GM03348 (cell line): ENCODE measurements at places on chromosomes 4 and X.

- no peak for DNase-seq
Measured at GRCh38 chrX:1767026-1767425, 152.2 kb downstream of the ASMT start.

DNA sequence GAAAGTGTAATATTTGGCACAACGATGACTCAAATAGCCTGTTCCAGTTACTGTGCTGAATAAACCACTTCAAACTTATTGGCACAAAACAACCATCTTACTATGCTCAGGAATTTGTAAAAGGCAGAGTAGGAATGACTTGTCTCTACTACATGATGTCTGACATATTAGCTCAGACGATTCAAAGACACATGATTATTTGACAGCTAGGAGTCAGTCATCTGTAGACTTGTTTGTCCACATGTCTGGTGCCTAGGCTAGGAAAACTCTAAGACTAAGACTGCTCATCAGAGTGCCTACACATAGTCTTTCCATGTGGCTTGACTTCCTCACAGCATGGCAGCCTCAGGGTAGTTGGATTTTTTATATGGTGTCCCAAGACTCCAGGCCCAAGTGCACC, 154.5 kb downstream of the FANCB start:
- no peak for DNase-seq

DNA sequence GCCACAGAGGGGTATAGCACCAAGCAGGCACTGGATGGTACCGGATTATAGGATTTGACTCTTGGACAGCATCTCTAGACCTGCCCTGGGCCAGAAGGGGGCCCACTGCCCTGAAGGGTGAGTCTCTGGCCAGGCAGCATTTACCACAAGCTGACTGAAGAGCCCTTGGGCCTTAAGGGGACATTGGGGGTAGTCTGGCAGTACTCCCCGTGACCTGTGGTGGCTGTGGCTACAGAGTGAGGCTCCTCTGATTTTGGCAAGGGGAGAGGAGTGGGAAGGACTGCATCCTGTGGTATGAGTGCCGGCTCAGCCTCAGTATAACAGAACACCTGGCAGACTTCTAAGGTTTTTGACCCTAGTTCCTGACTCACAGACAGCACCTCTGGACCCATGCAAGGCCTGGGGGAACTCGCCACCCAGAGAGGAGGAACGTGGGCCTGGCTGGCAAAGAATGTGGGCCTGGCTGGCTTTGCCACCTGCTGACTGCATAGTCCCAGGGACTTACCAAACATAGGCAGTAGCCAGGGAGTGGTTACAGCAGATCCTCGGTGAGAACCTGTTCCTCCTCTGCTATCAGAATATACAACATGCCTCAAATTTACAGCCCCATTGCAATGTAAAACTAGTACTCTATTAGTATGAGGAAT, 48.1 kb downstream of the ABCB7 start:
- DNase-seq, result no peak

DNA sequence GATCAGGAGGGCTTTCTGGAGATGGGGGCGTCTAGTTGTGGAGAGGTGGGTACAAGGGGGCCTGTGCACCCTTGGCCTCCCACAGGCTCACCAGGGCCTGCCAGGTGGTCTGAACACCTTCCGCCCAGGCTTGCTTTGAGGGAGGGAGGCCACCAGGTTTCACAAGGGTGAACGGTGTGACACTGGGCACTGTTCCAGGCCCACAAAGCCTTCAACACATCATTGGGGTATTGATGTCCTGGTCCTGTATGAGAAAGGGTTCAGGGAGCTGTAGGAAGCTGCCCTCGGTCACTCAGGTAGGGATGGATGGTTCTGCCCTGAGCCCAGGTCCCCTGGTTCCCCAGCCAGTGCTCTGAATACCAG, 6.0 kb downstream of the HTRA3 start:
- no peak for DNase-seq

DNA sequence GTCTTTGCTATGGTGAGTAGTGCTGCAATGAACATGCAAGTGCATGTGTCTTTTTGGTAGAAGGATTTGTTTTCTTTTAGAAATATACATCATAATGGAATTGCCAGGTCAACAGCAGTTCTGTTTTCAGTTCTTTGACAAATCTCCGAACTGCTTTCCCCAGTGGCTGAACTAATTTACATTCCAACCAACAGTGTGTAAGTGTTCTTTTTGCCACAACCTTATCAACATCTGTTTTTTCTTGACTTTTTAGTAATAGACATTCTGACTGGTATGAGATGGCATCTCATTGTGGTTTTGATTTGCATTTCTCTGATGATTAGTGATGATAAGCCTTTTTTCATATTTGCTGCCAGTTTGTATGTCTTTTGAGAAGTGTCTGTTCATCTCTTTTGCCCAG, 406.3 kb downstream of the DTHD1 start:
- DNase-seq, result no peak

DNA sequence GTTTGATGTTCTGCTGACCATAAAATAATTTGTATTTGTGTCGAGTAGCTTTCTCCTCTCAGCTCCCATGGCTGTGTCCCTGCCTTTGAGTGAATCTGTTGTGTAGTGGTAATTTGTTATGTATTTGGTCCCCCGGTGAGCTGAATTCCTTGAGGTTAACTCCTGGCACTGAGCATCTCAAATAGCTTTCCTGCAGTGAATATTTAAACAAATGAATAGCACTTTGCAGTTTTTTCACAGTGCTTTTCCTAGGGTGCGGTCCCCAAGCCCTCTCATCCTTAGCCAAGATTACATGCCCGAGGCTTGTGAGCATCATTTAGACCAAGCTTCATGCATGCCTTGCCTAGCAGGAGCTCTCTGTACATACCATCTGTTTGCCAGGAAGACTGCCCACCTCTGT, 74.2 kb downstream of the CLDN34 start:
- peak; percentile 17 for DNase-seq

- DNase-seq, result no peak
Measured at GRCh38 chr4:92090887-92091286, 212.9 kb upstream of the GRID2 start.
